ENCODE measurements at places on chromosomes 5 and 9. TPM values are rescaled to one million over a fixed set of nuclear protein-coding genes. Genes with fewer than 3 reads are reported as not detected.

Gene ADGRD2
- not detected for total RNA-seq

Gene MARCHF6
- total RNA-seq, result 82.7 TPM

DNA sequence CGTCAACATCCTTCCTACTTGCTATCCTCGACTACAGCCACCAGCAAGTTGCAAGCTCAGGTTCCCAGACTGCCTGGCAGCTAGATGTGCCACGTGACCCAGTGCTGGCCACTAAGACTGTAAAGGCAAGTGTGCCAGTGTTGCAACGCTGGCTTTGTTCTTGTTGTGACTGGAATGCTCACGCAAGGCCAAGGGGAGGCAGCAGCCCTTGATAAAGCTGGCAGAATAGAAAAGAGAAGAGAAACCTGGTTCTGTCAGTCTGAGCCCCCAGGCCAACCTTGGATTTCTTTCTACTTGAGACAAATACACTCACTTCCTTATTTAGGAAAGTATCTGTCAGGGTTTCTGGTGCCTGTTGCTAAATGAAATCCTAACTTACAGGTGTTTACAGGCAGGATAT lies 113.0 kb downstream of the KLHL3 start:
- DNase-seq, result no peak

DNA sequence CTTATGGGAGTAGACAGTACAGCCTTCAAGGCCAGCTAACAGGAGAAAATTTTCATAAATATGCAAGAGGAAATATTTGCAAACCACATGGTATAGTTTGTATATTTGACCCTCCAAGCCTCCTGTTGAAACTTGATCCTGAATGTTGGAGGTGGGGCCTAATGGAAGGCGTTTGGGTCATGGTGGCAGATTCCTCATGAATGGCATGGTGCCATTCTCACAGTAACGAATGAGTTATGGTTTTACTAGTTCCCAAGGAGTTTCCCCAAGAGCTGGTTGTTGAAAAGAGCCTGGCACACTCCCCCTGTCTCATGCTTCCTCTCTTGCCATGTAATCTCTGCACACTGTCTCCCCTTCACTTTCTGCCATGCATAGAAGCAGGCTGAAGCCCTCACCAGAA lies 3.3 kb upstream of the PAIP1 start:
- DNase-seq, result no peak

DNA sequence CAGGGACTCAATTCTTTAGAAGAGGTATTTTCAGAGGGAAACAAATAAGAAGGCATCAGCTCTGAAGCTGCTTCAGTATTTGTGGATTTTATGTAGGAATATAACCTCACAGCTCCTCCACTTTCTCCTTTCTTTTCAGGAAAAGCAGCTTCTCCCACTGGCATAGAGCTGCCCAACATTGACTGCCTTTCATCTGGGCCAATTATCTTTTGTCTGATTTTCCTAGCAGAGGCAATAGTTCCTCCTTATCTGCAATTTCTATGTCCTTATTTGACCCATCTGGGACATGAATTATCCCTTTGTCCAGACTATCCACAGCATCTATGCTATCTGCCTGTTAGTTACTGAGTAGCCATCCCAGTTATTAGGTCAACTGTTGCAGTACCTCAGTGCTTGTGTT lies 1671.2 kb upstream of the ACO1 start:
- no peak for DNase-seq

Gene KIF24
- total RNA-seq, result 6.5 TPM

Gene TRIM36
- total RNA-seq, result 0.19 TPM

Gene PTBP3
- 118 TPM for total RNA-seq

DNA sequence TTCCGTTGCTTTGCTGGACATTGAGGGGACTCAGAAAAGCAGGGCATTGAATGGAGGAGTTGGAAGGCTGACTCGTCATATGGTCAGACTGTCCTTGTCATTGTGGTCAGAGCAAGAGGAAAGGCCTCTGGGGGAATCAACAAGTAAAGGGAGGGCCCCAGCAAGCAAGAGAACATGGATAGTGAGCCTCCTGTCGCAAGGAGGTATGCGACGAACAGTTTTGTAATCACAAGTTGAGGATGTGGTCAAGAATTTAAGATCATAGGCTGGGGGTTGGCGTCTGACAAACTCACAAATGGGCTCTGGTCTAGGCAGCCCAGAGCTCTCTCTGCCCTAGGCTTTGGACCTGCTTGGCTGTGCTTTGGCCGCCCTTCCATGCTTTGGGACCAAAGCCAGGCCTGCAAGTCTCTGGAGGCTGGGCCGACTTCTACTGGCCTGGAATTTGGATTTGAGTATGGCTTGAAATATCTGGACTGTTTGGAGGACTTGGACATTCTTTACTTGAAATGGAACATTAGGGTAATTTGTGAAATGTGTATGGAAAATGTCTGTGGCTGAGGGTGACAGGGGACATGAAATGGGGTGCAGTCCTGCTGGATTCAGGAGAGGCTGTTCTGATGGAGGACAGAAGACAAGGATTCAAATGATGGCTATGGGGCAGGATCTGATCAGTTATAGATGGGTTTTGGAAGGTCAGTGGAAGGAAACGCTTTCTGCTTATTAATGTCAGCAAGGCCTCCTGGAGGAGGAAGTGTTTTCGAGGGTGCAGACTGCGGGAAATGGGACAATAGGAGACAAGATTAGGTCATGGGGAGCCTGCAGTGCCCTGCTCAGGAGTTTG lies 19.2 kb upstream of the NDST1 start:
- no peak for DNase-seq

Gene SLC36A3
- not detected for total RNA-seq

DNA sequence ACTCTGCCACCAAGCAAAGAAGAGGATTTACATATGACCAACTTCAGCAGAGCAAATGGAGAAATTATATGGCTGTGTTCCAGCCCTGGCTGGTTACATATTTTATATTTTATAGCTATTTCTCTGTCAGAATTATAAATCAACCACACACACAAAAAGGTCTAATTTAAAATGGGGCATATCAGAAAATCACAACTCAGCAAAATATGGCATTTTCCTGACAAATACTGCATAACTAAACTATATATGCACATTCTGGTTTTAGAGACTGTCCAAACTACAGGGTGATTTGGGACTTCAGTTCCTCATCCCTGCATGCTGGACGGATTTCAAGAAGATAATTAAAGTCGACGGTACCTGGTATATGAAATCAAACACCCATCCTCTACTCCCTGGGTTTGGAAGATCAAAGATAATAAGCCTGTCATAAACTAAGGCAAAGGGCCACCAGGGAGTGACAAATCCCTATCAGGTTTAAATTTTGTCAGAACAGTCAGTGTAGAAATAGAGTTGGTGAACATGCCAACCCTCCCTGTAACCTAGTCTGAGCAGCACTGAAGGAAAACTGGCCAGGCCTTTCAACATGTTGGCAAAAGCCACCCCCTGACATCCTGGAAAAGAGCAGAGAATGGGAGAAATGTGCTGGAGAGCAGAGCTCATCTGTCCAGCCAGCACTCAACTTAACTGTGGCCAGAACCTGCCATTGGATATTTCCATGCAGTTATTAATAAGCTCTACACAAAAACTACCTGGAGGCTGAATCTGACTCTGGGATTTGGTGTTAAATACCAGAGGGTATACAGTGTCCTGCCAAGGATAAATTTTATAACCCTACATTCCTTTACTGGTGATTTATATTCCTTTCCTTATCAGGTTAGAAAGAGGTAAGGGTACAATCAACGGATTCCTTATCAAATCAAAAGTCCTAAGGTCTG lies 235.7 kb downstream of the ENC1 start:
- DNase-seq, result no peak

Gene PCDHGA7
- total RNA-seq, result not detected

- DNase-seq, result no peak
Measured at GRCh38 chr5:53180991-53181390, 71.4 kb upstream of the MOCS2 start.

GRCh38 chr9:122954253-122954691 lies 13.5 kb downstream of the RABGAP1 start:
- DNase-seq, result no peak

GRCh38 chr5:96463091-96463490 lies 30.0 kb upstream of the PCSK1 start:
- no peak for DNase-seq

DNA sequence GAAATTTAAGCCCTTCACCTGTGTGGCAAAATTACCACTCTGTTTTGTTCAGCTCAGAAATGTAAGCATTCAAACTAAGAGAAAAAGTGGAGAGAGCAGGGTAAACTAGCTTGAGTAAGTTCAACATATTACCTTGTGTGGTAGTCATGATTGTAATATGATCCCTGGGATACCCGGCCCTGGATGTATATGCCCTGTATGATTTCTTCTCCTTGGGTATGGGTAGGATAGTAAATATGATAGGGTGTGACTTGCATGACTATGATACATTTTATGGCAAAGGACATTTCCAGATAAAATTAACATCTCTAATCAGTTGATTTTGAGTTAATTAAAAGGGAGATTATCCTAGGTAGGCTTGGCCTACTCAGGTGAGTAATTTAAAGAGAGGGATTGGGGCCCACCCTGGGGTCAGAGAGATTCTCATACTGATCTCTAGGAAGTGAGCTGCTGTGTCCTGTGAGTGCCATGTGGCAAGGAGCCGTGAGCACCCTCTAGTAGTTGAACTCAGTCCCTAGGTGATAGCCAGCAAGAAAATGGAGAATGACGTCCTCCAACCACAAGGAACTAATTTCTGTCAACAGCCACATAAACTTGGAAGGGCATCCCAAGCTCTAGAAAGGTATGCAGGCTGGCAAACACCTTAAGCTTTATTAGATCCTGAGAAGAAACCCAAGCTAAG lies 62.2 kb upstream of the ANXA1 start:
- DNase-seq, result no peak

DNA sequence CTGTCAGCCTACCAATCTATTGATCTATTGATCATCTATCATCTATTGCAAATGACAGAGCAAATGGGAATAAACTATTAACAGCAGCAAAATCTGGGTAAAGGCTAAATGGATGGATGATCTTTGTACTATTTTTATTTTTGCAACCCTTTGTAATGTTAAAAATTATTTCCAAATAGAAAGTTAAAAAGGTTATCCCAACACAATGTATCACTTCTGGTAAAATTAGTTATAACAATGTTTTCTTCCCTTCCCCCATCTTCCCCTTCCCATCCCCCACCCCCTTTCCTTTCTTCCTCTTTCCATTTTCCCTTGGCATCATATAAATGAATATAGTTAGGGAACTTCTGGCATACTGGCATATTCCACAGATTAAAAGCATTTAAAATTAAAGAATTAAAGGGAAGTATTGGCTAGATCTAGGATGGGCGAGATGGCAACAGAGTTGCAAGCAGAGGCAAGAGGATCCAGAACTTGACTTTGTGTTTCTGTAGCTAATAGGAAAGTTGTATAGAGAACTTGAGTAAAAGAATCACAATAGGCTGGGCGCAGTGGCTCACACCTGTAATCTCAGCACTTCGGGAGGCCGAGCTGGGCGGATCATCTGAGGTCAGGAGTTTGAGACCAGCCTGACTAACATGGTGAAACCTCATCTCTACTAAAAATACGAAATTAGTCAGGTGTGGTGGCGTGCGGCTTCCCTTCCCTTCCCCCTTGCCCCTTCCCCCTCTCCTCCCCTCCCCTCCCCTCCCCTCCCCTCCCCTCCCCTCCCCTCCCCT lies 66.6 kb upstream of the TAF11L2 start:
- no peak for DNase-seq

- DNase-seq, result no peak
Measured at GRCh38 chr5:16701134-16702099, 84.6 kb upstream of the RETREG1 start.

Gene BARHL1
- not detected for total RNA-seq

DNA sequence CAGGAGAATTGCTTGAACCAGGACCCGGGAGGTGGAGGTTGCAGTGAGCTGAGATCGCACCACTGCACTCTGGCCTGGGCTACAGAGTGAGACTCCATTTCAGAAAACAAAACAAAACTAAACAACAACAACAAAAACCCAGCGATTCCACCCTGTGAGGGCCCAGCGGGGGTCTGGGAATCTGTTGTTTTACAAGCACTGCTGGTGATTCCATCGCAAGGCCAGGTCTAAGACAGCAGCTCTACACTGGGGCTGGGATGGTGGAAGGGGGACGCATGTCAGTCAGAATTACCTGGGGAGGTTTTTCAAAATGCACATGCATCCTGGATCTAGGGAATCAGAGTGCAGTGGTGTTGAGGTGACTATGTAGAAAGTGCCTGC lies 90.9 kb downstream of the ANKRD55 start:
- DNase-seq, result no peak

DNA sequence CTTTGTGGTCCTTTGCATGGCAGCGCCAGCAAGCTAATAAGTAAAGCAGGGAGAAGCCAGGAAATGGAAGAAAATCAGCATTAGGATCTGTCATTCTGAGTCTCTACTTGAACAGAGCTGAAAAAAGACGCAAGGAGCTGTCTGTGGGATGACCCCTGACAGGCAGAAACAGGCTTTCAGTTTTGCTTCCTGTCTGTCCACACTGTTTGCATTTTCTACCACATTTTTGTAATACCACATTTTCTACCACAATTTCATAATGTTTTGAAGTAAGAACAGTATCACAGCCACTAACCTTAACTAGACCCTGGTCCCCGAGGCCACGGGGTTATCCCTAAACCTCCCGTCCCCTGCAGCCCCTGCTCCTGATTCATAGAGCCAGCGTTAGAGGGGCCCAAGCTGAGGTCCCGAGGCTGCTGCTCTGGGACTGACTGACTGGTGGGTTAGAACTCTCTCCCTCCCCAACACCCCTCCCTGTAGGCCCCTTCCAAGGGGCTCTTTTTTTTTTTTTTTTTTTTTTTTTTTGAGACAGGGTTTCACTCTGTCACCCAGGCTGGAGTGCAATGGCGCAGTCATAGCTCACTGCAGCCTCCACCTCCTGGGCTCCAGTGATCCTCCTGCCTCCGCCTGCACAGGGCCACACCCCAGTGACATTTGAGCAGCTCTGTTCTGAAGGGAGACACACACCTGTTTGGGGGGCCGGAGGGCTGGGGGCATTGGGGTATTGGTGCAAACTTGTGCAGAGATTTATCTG lies 4.0 kb upstream of the CLIC3 start:
- peak; percentile 69 for DNase-seq

- DNase-seq, result no peak
Measured at GRCh38 chr5:170159101-170159698, 53.5 kb downstream of the FOXI1 start.

- DNase-seq, result no peak
Measured at GRCh38 chr9:114633438-114634089, 22.5 kb downstream of the TMEM268 start.

Measured in activated naive CD8-positive, alpha-beta T cell treated with anti-CD3 and anti-CD28 coated beads for 36 hours (primary cell).